ENCODE measurements at places on chromosomes 6 and 20. TPM values are rescaled to one million over a fixed set of nuclear protein-coding genes. Genes with fewer than 3 reads are reported as not detected.

SLC52A3 gene
- not detected for total RNA-seq

MCHR2 gene
- total RNA-seq: not detected

TNXB gene
- 13.1 TPM for total RNA-seq

RIN2 gene
- total RNA-seq: 47.0 TPM

C20orf144 gene
- total RNA-seq: 0.37 TPM
